ENCODE measurements at places on chromosomes 16 and 17.

DNA sequence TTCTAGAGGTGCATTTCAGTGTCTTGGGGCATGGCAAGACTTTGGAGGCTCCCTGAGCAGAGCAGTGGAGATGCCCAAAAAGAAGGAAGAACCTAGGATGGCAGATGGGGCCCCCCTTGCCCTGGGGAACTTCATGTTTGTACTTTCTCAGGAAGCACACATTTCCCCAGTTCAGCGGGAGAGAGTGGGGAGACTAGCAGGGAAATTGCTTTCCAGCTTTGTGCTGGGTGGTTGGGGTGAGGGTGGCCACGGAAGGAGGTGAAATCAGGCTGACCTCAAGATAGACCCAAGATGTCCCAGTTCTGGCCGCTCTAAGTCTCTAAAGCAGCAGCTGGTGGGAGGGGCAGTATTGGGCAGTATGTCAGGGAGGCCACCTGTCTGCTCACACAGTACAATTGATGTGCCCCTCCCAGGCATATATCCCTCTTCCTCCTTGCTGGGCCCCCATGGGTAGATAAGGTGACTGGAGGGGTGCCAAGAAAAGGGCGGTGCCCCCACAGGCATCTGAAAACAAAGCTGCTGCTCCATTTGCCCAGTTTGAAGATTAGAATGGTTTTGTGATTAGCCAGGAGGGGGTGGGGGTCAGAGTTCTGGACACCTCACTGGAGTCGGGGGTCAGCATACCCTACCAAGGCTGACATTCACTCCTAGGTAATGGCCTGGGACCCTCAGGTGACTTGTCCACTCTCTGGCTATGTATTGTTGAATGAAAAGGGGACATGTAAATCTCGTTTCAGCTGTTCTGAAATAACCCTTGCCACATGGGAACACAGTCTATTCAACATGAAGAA is 17.1 kb upstream of the NAGLU start:
- no peak for DNase-seq

DNA sequence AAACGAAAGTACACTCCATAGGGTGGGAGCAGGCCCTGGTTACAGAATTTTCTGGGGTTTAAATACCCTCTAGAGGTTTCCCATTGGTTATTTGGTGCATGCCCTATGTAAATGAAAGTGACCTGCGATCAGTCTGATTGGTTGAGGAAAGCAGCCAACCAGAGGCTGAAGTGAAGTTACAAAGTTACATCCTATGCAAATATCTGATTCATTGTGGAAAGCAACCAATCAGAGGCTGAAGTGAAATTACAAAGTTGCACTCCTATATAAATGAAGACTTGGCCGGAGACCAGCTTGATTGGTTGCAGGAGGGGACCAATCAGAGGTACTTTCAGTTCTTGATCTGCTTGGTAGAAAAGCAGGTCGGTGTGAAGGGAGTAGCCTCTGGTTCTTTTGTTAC is 24.4 kb downstream of the NAA60 start:
- no peak for DNase-seq

DNA sequence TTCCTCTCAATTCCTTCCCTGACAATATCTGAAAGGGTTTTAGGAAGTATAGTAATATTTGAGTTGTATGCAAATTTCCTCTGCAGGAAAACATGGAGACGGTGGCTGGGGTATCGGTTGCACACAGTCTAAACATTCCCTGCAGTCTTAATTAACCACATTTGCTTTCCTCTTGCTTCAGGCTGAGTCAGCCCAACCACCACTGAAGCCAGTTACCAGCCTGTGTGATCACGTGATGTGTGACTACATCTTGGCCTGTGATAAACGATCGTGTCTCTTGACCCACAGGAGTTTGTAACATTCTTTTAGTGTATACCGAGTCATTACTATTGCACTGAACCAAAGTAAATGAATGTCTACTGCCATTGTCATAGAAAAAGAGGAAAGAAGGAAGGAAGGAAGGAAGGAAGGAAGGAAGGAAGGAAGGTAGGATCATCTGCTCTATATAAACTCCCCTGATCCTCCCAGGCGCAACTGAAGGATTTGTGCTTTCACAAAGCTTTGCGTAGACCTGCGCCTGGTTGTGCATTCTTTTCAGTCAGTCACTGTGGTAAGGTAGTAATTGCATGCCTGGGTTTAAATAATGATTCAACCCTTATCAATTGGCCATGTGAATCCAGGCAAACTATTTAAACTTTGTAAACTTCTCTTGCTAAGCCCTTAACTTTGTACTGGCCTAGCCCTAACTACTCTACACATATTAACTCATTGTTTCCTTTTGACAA is 280.6 kb upstream of the SALL1 start:
- DNase-seq: no peak

DNA sequence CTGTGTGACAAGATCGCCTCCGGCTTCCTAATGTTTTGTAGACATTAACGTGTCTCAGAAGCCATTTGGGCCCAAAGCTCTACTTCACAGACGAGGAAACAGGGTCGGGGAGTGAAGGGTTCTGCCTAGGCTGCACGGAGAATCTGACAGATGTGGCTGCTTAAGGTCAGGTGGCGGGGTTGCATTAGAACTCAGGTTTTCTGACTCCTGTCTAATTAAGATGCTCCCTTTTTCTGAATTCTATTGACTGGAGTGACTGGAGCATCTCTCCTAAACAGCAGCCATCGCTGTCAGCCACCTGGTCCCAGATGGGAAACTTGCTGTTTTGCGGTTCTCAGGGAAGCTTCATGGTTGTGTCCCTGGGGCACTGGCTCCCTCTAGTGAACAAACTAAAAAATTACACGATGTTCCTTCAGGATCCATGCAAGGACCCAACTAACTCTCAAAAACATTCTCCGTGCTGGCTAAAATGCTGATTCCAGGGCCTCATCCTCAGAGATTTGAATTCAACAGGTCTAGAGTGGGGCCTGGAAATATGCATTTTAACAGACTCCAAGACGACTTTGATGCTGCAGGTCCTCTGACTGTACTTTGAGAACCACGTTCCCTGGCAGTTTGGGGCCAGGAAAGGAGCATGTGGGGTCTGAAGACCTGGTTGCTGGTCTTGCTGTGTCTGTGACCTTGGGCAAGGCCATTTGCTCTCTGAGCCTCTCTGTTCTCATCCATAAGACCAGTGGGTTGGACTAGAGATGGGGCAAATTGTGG is 117.4 kb downstream of the IRF8 start:
- no peak for DNase-seq

DNA sequence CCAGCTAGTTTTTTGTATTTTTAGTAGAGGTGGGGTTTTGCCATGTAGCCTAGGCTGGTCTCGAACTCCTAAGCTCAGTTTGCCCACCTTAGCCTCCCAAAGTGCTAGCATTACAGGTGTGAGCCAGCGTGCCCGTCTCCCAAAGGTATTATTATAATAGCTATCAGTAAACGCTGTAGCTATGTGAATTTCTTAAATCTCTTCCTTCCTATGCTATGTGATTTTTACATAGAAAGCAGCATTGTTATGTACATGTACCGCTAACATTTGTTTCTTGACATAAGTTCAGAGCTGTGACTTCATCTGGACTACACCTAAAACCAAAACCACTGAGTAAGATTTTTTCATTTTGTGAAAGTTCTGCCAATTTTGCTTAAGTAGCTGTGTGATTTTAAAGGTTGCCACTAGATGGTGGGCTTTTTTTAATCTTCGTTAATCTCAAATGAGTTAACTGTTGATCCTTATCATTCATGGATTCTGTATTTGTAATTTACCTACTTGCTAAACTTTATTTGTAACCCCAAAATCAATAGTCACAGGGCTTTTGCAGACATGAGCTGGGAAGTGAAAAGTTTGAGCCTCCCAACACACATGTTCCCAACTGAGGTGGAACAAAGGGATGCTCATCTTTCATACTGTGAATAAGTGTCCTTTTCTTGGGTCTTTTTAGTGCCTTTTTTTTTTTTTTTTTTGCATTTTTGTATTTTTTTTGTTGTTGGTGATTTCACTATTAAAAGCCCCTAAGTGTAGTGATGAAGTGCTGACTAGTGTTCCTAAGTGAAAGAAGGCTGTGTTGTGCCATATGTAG is 21.9 kb downstream of the PRKAR1A start:
- DNase-seq: no peak

GRCh38 chr16:89093602-89094251 is at the start of gene ACSF3:
TSS of gene ACSF3 (plus strand) at chr16:89093852. CDS start at chr16:89100682, 6,830 bp downstream.
- peak; percentile 50 for DNase-seq

GRCh38 chr17:63460018-63460417 is 13.9 kb upstream of the CYB561 start:
- DNase-seq: no peak

GRCh38 chr17:55320594-55321426 is 56.0 kb downstream of the HLF start:
- DNase-seq: no peak

GRCh38 chr16:91484-91883 is 13.5 kb downstream of the MPG start:
- no peak for DNase-seq

- DNase-seq: no peak
Observed at GRCh38 chr16:30561089-30561816, 3.1 kb upstream of the ZNF764 start.

GRCh38 chr17:8482546-8482945 is 46.9 kb downstream of the NDEL1 start:
- DNase-seq: no peak

DNA sequence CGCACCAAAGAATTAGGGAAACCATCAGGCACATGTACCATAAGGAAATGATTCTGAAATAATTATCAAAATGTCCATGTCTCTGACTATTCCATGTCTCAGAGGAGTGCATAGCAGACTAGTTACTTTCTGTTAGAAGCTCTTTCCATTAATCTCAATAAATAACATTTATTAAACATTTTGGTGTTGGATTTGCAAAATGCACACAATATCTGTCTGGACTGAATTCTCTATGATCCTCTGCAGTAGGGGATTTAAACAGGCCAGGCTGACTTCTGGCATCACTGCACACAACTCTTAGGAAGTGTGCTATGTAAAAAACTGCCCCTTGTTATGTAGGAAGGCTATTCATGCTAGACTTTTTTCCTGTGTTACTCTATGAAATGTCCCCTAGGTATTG is 283.3 kb upstream of the CDH5 start:
- no peak for DNase-seq

DNA sequence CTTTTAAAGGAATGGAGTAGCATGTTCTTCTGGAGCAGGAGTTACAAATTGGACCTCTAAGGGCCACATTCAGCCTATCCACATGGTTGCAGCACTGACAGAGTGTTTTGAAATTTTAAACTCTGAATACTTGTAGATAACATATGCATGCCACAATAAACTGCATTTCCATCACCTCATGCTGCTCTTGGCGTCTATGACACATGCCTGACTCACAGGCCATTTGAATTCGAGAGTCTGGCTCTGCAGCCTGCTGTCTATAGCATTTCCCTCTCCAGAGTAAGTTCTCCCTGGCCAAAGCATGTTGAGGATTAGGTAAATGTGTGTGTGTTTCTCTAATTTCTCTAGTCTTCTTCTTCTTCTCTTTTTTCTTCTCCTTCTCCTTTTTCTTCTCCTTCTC is 28.7 kb upstream of the MYOCD start:
- DNase-seq: no peak

- no peak for DNase-seq
Observed at GRCh38 chr17:2197271-2197670, 106.3 kb downstream of the SMG6 start.

- no peak for DNase-seq
Observed at GRCh38 chr16:49563666-49564065, 190.1 kb downstream of the C16orf78 start.

GRCh38 chr16:26795184-26795583 is 271.5 kb upstream of the C16orf82 start:
- no peak for DNase-seq

- no peak for DNase-seq
Observed at GRCh38 chr17:33811984-33812577, 443.0 kb upstream of the CCL2 start.

GRCh38 chr16:10936272-10936984 is 5.8 kb downstream of the DEXI start:
- no peak for DNase-seq

DNA sequence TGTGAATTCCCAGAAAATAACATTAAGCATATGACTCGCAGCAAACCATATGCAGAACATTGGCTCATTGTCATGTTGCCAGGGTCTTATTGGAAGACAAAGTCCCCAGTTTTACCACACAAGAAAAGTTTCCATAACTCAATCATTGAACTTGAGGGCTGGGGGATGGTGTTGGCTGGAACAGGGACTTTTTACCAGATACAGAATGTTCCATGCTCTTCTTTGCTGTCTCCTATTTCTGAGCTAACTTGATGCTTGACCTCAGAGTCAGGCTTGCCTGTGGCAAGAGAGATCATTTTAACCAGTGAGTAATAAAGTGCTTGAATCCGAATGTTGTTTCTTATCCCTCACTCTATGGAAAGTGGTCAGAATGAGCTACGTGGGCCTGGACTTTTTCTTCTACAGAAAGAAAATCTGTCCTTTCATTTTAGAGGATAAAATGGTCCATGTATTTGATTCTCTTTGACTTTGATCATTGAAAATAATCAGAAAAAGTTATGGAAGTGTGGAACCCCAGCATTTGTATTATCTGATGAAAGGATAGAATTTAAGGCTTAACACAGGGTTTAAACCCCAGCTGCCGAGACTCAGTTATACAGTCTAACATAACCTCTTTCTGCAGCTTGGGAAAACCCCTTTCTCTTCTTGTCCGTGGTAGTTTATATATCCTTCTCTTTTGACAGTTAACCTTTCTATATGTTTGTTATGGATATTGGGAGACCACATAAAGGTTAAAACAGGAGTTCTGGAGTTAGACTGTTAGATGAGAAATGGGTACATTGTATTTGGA is 67.0 kb downstream of the TUBD1 start:
- DNase-seq: no peak

- no peak for DNase-seq
Observed at GRCh38 chr16:46828943-46829342, 2.0 kb downstream of the C16orf87 start.

All from activated CD4-positive, alpha-beta T cell treated with anti-CD3 and anti-CD28 coated beads for 1 hour (primary cell).